ENCODE measurements at places on chromosomes 4 and X.

- H3K36me3 ChIP-seq = no peaks in the 10 kb centered on the region
- no peak overlapping the region for H3K27ac ChIP-seq
- peaks cover 2% of the 10 kb centered on the region for H3K27me3 ChIP-seq
- no peak overlapping the region for H3K4me3 ChIP-seq
- DNase-seq = no peak
Observed at GRCh38 chr4:69167300-69167699, 47.2 kb downstream of the UGT2B11 start.

- H3K27ac ChIP-seq = no peak overlapping the region
- no peak overlapping the region for H3K4me3 ChIP-seq
- no peaks in the 10 kb centered on the region for H3K27me3 ChIP-seq
- no peaks in the 10 kb centered on the region for H3K36me3 ChIP-seq
Observed at GRCh38 chr4:164648849-164649212, 105.1 kb upstream of the SMIM31 start.

- no peak for DNase-seq
Observed at GRCh38 chr4:57318703-57319102, 208.5 kb upstream of the IGFBP7 start.

DNA sequence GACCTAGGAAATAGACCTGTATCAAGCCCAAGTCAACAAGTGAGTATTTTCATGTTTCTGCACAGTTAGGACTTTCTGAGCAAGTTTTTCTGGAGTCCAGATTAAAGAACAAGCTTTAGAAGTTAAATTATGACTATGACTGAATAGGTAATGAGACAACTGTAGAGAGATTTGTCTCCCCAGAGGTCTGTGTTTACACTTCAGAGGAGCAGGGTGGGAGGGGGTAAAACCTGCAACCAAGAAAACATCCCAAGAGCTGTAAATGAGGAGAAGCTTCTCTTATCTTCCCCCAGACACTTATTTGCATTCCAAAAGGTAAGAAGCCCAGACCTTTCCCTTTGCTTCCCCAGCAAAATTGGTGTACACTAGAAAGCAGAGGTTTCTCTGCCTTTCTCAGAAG is 22.1 kb upstream of the CEP135 start:
- H3K4me3 ChIP-seq = no peak overlapping the region
- H3K27ac ChIP-seq = no peak overlapping the region
- DNase-seq = no peak
- no peaks in the 10 kb centered on the region for H3K36me3 ChIP-seq

DNA sequence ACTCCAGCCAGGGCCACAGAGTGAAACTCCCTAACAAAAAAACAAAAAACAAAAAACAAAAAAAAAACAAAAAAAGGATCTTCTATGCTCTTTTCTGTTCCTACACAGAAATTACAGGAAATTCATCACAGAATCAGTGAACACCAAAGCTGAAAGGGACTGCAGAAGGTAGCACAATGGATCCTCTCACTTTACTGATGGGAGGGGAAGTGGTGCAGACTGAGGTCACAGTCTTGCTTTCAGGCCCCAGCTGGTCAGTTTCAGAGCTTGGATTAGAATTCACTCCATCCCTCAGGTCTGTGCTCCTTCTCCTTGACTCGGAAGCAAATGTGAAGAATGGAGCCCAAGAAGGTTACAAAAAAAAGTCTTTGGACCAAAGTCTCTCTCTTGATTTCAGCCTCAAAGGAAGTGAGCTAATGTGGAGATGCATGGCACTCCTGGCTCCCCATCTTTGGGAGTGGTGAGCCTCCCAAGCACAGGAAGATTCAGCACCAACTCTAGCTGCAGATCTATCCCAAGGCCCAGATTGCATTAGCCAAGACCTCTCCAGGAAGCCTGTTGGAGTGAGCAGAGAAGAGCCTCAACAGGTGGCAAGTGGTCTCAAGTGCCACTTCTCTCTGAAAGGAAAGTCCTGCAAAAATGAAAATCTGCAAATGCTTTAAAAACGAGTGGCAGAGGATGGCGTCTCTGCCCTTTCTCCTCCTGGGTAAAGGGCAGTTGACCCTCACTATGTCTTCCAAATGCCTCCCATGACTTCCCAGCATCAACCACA is 176.0 kb downstream of the MAML3 start:
- H3K4me1 ChIP-seq = peaks cover 28% of the 10 kb centered on the region
- no peaks in the 10 kb centered on the region for H3K27me3 ChIP-seq
- no peak overlapping the region for H3K27ac ChIP-seq
- DNase-seq = no peak

- H3K4me3 ChIP-seq = no peak overlapping the region
- H3K27me3 ChIP-seq = no peaks in the 10 kb centered on the region
- DNase-seq = no peak
Observed at GRCh38 chrX:47172971-47173792, 20.4 kb upstream of the UBA1 start.

DNA sequence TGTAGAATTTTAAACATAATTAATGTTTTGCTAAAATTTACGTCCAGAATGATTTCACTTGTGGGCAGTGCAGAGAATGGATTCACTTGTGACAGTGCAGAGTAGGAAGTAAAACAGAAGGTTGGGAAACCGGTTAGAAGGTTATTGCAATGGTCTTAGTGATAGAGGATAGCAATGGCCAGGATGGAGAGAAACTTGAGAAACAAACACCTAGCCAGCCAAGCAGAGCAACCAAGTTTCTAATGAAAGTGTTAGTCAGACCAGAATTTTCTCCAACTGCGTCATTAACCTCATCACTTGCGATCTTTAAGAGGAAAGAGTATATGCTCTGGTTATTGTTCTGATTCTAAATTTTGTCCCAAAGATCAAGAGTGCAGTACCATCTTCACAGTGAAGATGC is 50.0 kb upstream of the TBC1D9 start:
- H3K36me3 ChIP-seq = no peaks in the 10 kb centered on the region
- no peak for DNase-seq
- H3K4me3 ChIP-seq = no peak overlapping the region
- no peaks in the 10 kb centered on the region for H3K4me1 ChIP-seq

GRCh38 chr4:6771229-6771671 is 11.3 kb upstream of the KIAA0232 start:
- DNase-seq = no peak
- H3K4me3 ChIP-seq = no peak overlapping the region
- no peaks in the 10 kb centered on the region for H3K27me3 ChIP-seq
- peaks cover 13% of the 10 kb centered on the region for H3K4me1 ChIP-seq
- H3K36me3 ChIP-seq = no peaks in the 10 kb centered on the region

GRCh38 chr4:42112846-42113245 is 39.6 kb downstream of the BEND4 start:
- DNase-seq = no peak
- H3K27me3 ChIP-seq = peaks cover 17% of the 10 kb centered on the region
- no peaks in the 10 kb centered on the region for H3K4me1 ChIP-seq
- no peak overlapping the region for H3K4me3 ChIP-seq
- H3K27ac ChIP-seq = no peak overlapping the region
- no peaks in the 10 kb centered on the region for H3K36me3 ChIP-seq

GRCh38 chrX:40008791-40009461 is 88.8 kb downstream of the BCOR start:
- peak overlapping the region; percentile 47 for H3K4me3 ChIP-seq
- no peak overlapping the region for H3K27ac ChIP-seq
- peaks cover 33% of the 10 kb centered on the region for H3K27me3 ChIP-seq

- DNase-seq = peak; percentile 57
- peak overlapping the region; percentile 90 for H3K27ac ChIP-seq
- H3K36me3 ChIP-seq = peaks cover 18% of the 10 kb centered on the region
- peak overlapping the region; percentile 26 for H3K4me3 ChIP-seq
- peaks cover 3% of the 10 kb centered on the region for H3K27me3 ChIP-seq
- H3K4me1 ChIP-seq = peaks cover 64% of the 10 kb centered on the region
Observed at GRCh38 chr4:26073886-26074560, 160.0 kb downstream of the SMIM20 start.

DNA sequence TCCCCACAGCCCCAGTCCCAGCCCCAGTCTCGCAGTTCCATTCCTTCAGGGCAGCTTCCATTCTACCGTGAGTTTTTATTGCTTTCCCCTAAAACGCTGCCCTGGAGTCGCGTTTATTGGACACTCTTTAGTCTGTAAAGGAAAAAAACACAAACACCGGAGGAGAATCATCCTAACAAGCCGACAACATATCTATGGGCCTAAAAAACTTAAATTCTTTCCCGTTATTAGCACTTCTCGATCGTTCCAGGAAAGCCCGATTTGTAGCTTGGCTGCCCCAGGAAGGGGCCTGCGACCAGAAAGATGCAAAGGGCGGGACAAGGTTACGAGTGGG is 178.5 kb downstream of the CBR4 start:
- no peaks in the 10 kb centered on the region for H3K36me3 ChIP-seq
- no peak for DNase-seq
- H3K27ac ChIP-seq = no peak overlapping the region
- peak overlapping the region; percentile 72 for H3K4me3 ChIP-seq

DNA sequence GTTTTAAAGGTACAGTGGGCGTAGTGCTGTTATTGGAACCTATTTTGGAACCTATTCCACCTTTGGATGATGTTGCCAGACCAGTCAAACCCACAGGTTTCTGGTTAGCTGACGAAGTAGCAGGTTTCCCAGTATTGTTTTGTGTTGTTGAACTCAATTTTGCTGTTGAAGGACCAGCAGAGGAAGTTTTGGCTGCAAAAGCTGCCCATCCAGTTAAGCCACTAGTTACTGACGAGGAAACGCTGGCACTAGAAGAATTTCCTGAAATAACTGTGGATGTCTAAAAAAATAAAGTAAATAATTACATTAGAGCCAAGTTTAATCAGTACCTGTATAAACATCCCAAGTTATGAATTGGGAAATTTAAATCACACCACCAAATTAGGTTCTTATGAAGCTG is 25.5 kb downstream of the INTS12 start:
- H3K27ac ChIP-seq = no peak overlapping the region
- no peaks in the 10 kb centered on the region for H3K4me1 ChIP-seq
- H3K36me3 ChIP-seq = peaks cover 15% of the 10 kb centered on the region
- no peak for DNase-seq
- H3K4me3 ChIP-seq = no peak overlapping the region

- H3K4me3 ChIP-seq = no peak overlapping the region
- H3K4me1 ChIP-seq = no peaks in the 10 kb centered on the region
- H3K27ac ChIP-seq = no peak overlapping the region
- H3K27me3 ChIP-seq = peaks cover 3% of the 10 kb centered on the region
- DNase-seq = no peak
- H3K36me3 ChIP-seq = no peaks in the 10 kb centered on the region
Observed at GRCh38 chr4:52093466-52093865, 42.4 kb downstream of the SPATA18 start.

GRCh38 chr4:160091631-160092030 is 988.8 kb downstream of the RAPGEF2 start:
- no peaks in the 10 kb centered on the region for H3K27me3 ChIP-seq
- no peaks in the 10 kb centered on the region for H3K4me1 ChIP-seq
- H3K4me3 ChIP-seq = no peak overlapping the region

DNA sequence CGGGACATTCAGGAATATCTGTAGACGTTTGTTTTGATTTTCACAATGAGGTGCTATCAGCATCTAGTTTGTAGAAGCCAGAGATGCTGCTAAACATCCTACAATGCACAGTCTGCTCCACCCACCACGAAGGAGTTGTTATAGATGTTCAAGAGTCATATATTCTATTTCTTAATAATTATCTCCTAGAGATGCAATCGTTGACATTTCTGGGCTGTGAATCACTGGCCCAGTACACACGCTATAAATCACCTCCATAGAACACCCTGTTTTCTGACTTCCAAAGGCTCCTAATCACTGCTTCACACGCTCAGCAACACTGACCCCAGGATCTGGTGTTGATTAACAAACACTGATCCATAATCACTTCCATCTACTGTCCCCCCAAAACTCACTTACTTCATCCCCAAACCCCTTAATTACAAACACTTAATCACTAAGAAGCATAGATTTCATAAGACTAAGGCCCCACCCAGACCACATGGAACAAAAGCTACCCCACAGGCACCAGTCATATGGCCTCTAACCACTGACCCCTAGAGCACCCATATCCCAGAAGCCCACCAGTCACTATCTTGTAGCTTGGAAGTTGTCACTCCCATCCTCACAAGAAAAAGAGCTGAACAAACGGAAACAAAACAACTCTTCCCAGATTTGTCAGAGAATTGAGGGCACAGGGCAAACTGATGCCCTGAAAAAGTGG is 31.7 kb upstream of the ZNF41 start:
- no peaks in the 10 kb centered on the region for H3K27me3 ChIP-seq
- H3K27ac ChIP-seq = no peak overlapping the region

DNA sequence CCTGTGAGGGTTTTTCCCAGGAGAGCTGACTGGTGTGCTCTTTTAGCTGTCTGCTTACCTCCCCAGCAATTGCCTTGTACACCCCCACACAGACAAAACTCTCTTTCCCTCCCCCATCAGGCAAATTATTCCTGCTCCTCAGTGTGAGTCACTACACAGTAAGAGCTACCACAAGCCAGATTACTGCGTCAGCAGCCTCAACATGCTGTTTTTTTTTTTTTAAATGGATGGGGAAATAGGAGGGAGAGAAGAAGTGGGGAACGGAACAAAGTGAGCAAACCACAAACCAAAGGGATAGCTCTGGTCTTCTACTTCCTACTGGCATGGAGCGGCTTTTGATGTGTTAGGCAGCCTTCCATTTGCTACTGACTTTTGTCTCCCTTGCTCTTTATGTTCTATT is 107.5 kb upstream of the ACSL4 start:
- no peak overlapping the region for H3K27ac ChIP-seq
- H3K4me3 ChIP-seq = no peak overlapping the region
- H3K27me3 ChIP-seq = no peaks in the 10 kb centered on the region
- H3K4me1 ChIP-seq = peaks cover 12% of the 10 kb centered on the region

DNA sequence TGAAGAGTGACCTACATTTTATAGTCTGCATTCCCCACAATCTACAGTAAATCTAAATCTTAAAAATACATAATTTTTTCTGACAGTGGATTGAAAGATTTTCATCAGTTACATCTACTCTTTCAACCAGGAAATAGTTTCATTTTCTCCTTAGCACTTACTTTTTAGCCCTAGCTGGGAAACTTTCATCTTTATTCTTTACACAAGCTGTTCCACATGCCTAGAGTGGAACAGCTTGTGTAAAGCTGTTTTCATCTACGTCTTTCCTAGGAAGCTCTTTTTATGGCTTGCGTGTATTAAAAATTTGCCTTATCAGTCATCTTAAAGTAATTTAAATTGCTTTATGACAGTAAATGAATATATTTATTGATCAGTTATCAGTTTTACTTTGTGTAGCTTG is 40.5 kb downstream of the RBPJ start:
- H3K36me3 ChIP-seq = peaks cover 4% of the 10 kb centered on the region
- H3K4me3 ChIP-seq = no peak overlapping the region
- peaks cover 28% of the 10 kb centered on the region for H3K4me1 ChIP-seq
- no peak overlapping the region for H3K27ac ChIP-seq
- DNase-seq = no peak

- H3K4me3 ChIP-seq = no peak overlapping the region
- no peaks in the 10 kb centered on the region for H3K36me3 ChIP-seq
- no peaks in the 10 kb centered on the region for H3K27me3 ChIP-seq
Observed at GRCh38 chr4:85452058-85452731, 22.8 kb upstream of the ARHGAP24 start.

GRCh38 chrX:136731207-136731782 is 49.4 kb downstream of the ARHGEF6 start:
- peak overlapping the region; percentile 81 for H3K27ac ChIP-seq
- H3K4me3 ChIP-seq = peak overlapping the region; percentile 36
- peaks cover 30% of the 10 kb centered on the region for H3K36me3 ChIP-seq
- peaks cover 64% of the 10 kb centered on the region for H3K4me1 ChIP-seq
- no peaks in the 10 kb centered on the region for H3K27me3 ChIP-seq
- DNase-seq = peak; percentile 49

- H3K27ac ChIP-seq = no peak overlapping the region
- no peaks in the 10 kb centered on the region for H3K27me3 ChIP-seq
- DNase-seq = no peak
- no peaks in the 10 kb centered on the region for H3K4me1 ChIP-seq
- H3K36me3 ChIP-seq = no peaks in the 10 kb centered on the region
- H3K4me3 ChIP-seq = no peak overlapping the region
Observed at GRCh38 chr4:181770971-181771370, 472.2 kb upstream of the TENM3 start.

Measured in activated CD4-positive, alpha-beta T cell treated with anti-CD3 and anti-CD28 coated beads for 36 hours (primary cell).